ENCODE measurements at places on chromosomes 5 and 9. TPM values are rescaled to one million over a fixed set of nuclear protein-coding genes. Genes with fewer than 3 reads are reported as not detected.

RNF180 gene
- polyA plus RNA-seq, result 6.0 TPM

ADAMTS16 gene
- 1.3 TPM for polyA plus RNA-seq

SPATA31A7 gene
- not detected for polyA plus RNA-seq

IL3 gene
- polyA plus RNA-seq, result not detected

FOXI1 gene
- not detected for polyA plus RNA-seq

NCBP1 gene
- 30.6 TPM for polyA plus RNA-seq

TMEM171 gene
- not detected for polyA plus RNA-seq

SLC23A1 gene
- not detected for polyA plus RNA-seq

HSPB3 gene
- not detected for polyA plus RNA-seq

EPB41L4A gene
- 7.4 TPM for polyA plus RNA-seq

C5orf58 gene
- polyA plus RNA-seq, result not detected

ARHGEF28 gene
- polyA plus RNA-seq, result not detected

SLC24A2 gene
- 0.56 TPM for polyA plus RNA-seq

EIF4E1B gene
- polyA plus RNA-seq, result 0.82 TPM

DIPK1B gene
- 78.7 TPM for polyA plus RNA-seq

MBLAC2 gene
- 15.0 TPM for polyA plus RNA-seq

NTNG2 gene
- 0.26 TPM for polyA plus RNA-seq

MGAT4B gene
- 70.6 TPM for polyA plus RNA-seq

SPINK6 gene
- not detected for polyA plus RNA-seq

ELAVL2 gene
- 106 TPM for polyA plus RNA-seq

ESM1 gene
- not detected for polyA plus RNA-seq

SLC45A2 gene
- polyA plus RNA-seq, result 1.2 TPM

PDE4D gene
- polyA plus RNA-seq, result 35.9 TPM

CD14 gene
- polyA plus RNA-seq, result 1.5 TPM

TAF11L10 gene
- not detected for polyA plus RNA-seq

ADAMTS13 gene
- 13.5 TPM for polyA plus RNA-seq

SREK1IP1 gene
- polyA plus RNA-seq, result 13.6 TPM

ECM2 gene
- polyA plus RNA-seq, result not detected

IL13 gene
- 0.25 TPM for polyA plus RNA-seq

INSYN2B gene
- polyA plus RNA-seq, result 5.5 TPM

MRPS2 gene
- 23.6 TPM for polyA plus RNA-seq

GOLM1 gene
- 76.8 TPM for polyA plus RNA-seq

TRPM6 gene
- not detected for polyA plus RNA-seq

SLC25A2 gene
- polyA plus RNA-seq, result not detected

PCDHGB4 gene
- 13.0 TPM for polyA plus RNA-seq

FRMD3 gene
- polyA plus RNA-seq, result 11.1 TPM

PCDHB7 gene
- 2.1 TPM for polyA plus RNA-seq

PCDHGA9 gene
- polyA plus RNA-seq, result not detected

PTGS1 gene
- 0.17 TPM for polyA plus RNA-seq

ZNF608 gene
- 32.4 TPM for polyA plus RNA-seq

DAPK1 gene
- polyA plus RNA-seq, result 57.3 TPM

TTC23L gene
- polyA plus RNA-seq, result 5.1 TPM

PWWP2A gene
- 50.3 TPM for polyA plus RNA-seq

LHX2 gene
- 2.6 TPM for polyA plus RNA-seq

EXOC3 gene
- 33.6 TPM for polyA plus RNA-seq

TEX48 gene
- not detected for polyA plus RNA-seq

LPAR1 gene
- polyA plus RNA-seq, result 0.32 TPM

CBY3 gene
- not detected for polyA plus RNA-seq

TLN1 gene
- 9.0 TPM for polyA plus RNA-seq

PCDHB11 gene
- 3.7 TPM for polyA plus RNA-seq

SLC9A3 gene
- polyA plus RNA-seq, result 3.0 TPM

GFI1B gene
- not detected for polyA plus RNA-seq

MUSK gene
- polyA plus RNA-seq, result not detected

CDH12 gene
- 2.3 TPM for polyA plus RNA-seq

BARHL1 gene
- polyA plus RNA-seq, result not detected

TRIM23 gene
- polyA plus RNA-seq, result 28.2 TPM

TMEM252 gene
- not detected for polyA plus RNA-seq

COL15A1 gene
- polyA plus RNA-seq, result 3.4 TPM

EGFL7 gene
- 12.5 TPM for polyA plus RNA-seq

All from neural cell (in vitro differentiated cells).